ENCODE measurements at places on chromosomes 16 and 17. TPM values are rescaled to one million over a fixed set of nuclear protein-coding genes. Genes with fewer than 3 reads are reported as not detected.

Gene PYY
- total RNA-seq: not detected

Gene PRR15L
- total RNA-seq: not detected

Gene OR1F1
- total RNA-seq: not detected

Gene HBQ1
- total RNA-seq: not detected

Gene ARHGAP44
- total RNA-seq: 0.42 TPM

Gene ZSCAN10
- total RNA-seq: 1.4 TPM

Gene FAM171A2
- not detected for total RNA-seq

GRCh38 chr16:50696126-50696525 lies 2.7 kb downstream of the NOD2 start:
- DNase-seq: no peak

DNA sequence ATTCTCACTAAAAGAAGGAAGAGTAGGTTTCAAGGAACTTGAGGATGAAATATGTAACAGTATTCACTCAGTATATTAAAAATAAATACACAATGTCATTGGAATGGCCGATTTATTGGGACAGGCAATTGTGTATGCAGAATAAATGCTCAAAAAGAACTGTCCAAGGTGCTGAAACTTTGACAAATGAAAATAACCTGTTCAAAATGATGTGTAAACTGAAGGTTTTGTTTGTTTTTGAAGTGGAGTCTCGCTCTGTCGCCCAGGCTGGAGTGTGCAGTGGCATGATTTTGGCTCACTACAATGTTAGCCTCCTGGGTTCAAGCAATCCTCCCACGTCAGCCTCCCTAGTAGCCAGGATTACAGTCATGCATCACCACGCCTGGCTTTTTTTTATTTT lies 318.7 kb upstream of the RBFOX1 start:
- peak; percentile 16 for DNase-seq

DNA sequence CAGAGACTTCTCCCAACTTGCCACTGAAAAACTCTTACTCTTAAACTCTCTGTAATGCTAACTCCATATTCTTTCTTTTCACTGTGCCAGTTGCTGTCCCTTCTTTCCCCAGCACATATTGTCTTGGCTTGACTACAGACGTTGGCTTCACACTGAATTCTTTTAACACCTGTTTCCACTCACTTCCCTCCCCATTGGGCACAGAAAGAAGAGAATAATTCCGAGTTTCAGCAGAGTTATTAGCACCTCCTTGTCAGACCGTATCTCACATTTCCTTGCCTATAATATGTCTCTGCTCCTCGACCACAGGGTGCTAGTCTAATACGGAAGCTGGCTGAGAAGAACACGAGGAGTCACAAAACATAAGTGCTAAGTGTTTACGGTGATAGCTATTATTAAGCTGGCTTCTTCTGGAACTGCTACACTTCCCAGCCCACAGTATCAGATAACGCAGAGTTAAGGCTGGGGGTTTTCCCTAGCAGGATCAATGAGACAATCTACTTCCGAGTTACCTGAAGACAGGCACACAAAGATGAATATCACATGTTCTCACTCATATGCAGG lies 188.5 kb upstream of the CDH8 start:
- no peak for DNase-seq

DNA sequence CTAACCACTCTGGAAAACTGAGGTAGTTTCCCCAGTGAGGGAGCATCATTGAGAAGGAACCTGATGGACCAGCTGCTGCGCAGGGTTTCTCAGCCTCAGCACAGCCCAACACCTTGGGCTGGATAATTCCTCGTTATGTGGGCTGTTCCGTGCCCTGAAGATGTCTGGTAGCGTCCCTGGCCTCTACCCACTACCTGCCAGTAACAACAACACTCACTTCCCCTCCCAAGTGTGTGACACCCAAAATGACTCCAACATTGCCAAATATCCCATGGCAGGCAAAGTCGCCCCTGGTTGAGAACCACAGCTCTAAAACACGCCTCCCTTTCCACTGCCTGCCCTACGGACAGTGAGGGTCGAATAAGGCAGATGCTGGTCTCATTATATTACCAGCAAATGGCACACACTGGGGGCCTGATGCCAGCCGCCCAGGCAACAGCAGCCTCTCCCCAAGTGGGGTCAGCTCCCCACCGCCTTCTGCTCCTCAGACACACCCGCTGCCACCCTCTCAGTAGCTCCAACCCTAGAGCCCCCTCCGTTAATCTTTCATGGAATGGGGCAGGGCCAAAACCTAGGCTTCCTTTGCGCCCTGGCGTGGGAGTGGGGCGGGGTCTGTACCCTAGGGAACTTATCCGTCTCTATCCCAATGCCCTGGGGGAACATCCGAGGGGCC lies 1.0 kb downstream of the RHBDF2 start:
- DNase-seq: peak; percentile 52

DNA sequence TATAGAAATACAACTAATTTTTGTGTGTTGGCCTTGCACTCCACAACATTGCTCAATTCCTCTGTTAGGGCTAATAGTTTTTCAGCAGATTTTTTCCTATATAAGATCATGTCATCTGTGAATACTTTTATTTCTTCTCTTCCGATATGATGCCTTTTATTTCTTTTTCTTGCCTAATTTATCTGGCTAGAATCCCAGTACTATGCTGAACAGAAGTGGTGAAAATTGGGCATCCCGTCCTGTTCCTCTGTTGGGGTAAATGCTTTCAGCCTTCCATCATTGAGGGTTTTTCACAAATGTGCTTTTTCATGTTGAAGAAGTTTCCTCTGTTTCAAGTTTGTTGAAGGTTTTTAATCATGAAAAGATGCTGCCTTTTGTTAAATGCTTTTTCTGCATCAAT lies 22.7 kb upstream of the TNFRSF13B start:
- DNase-seq: no peak

DNA sequence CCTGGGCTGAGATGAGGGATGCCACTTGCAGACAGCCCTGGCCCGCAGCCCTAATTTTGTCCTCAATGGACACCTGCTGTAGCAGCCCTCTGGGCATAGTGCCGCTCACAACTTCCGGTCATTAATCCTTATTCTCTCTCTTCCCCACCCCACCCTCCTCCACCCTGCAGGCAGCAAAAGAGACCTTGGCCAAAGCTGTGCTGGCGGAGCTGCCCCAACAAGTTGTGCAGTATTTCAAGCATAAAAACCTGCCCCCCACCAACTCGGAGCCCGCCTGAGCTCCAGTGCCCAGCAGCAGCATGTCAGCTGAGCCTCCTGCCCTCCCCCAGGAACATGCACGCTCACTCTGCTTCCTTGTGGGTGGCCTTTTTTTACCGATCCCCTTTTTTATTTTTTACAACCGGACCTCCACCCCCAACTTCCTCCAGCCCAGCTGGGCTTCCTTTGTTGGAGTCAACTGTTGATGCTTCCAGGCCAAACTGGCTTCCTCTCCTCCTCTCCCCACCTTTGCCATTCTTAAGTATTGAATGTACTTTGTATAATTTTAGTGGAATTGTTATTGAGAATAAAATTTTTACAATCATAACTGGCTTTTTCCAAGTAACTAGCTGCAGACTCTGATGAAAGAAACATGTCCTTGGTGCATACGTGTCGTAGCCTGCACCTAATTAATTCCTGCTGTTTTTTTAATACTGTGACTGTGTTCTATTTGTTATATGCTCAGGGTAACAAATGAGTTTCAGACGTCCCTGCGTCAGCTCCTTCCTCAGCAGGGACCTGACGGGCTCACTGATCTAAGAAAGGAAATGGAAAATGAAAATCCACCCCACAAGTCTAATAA lies 38.2 kb downstream of the PSME3IP1 start:
- DNase-seq: no peak

DNA sequence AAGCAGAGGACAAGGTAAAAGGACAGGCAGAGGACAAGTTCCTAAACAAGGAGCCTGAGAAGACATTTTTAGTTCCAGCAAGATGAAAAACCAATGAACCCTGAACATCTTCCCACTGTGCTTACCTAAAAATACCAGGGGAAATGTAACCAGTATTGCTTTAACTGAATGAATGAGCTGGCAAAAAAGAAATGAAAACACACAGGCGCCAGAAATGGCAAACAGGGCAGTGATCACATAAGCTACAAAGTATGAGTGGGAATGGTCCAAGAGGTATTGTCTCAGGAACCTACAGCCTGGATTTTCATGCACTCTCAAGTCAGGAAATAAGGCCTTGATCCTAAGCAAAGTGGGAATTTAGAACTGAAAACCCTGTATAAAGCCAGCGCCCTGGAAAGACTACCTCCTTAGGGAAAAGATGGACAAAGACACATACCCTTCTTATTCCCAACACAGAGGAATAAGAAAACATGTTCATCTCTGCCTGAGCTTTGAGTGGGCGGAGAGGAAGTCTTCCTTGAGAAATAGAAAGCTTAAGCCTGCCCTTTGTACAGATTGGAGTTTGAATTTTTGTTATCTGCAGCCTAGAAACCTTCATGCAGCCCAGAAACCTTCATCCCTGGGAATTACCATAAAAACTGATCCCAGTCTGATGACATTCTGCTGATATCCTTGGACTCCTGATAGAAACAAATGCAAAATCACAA lies 2.1 kb downstream of the CMTM2 start:
- DNase-seq: peak; percentile 18

DNA sequence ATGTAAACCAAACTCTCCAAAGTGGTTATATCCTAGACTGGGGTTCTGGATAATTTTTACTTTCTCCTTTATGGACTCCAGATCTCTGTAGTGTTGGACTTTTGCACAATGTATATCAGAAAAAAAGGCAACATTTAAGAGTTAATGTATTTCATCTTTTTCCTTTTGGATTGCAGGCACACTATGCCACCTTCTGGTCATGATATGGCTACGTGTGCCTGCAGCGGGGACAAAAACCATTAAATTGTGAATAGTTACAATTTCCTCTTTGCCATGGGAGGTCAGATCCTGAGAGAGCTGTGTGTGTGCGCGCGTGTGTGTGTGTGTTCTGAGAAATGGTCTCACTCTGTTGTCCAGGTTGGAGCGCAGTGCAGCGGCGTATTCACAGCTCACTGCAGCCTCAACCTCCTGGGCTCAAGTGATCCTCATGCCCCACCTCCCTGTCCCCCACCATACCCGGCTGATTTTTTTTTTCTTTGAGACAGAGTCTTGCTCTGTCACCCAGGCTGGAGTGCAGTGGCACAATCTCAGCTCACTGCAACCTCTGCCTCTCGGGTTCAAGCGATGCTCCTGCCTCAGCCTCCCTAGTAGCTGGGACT lies 4.3 kb upstream of the SGF29 start:
- peak; percentile 61 for DNase-seq

DNA sequence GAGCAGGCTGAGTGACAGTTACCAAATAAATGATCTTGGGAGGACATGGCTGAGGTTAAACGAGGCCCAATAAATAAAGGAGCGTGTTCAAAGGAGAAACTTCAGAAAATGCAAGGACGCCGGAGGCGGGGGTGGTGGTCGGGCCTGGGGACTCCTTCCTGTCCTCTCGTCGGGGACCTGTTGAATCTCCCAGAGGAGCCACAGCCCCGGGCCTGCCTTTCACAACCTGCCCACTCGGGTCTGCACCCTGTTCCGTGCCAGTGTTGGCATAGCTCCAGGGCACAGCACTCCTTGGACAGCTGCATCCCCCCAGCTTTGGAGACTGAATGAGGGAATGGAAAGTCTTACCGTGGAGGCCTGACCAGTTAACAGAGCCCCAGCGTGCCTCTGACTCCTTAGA lies 8.1 kb upstream of the TBX4 start:
- no peak for DNase-seq

DNA sequence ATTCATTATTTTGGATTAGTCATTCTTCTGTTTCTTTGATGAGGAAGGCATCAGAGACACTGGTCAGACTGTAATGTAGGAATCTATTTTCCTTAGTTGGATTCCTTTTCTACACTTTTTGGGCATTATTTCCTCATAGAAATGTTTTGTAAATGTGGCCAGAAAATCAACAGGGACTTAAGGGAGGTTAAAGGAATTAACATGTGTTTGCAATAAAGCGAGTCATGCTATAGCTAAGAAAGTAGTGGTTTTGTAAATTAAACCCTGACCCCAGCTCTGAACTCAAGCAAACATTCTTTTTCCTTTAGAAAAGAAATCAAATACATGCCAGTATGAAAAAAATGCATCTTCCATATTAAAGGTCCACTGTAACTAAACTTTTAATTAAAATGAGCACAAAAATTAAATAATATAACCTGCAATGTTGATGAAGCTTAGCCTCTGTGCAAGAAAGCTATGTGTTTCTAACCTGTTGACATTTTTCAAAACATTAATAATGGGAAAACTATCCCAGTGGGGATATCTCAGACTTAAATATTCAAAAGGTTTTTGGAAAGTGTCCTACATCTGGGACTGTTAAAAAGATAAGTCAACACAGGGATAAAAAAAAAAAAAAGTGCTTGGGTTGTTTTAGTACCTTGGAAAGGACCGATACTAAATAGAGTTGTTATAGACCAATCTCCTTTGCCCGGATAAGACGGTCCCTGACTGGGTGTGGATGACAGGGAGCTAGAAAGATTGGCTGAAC lies 428.0 kb downstream of the CA10 start:
- no peak for DNase-seq

- DNase-seq: peak; percentile 83
Measured at GRCh38 chr16:89711601-89712273, 9.0 kb downstream of the VPS9D1 start.

GRCh38 chr17:71430281-71430680 lies 690.5 kb upstream of the SOX9 start:
- DNase-seq: no peak

DNA sequence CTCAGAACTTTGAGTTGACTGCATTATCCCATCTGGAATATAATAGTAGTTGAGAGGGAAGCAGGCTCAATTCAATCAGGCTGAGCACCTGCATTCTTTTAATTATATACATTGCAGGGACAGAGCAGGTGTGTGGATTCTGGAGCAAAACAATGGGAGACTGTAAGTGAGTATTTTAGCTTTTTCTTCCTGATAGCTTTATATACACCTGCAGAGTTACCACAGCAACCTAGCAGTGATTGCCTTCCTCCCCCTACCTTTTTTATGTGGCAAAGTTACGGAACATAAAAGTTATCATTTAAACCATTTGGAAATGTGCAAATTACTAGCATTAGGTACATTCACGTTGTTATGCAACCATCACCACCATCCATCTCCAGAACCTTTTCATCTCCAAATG lies 25.4 kb upstream of the RHOT1 start:
- no peak for DNase-seq

DNA sequence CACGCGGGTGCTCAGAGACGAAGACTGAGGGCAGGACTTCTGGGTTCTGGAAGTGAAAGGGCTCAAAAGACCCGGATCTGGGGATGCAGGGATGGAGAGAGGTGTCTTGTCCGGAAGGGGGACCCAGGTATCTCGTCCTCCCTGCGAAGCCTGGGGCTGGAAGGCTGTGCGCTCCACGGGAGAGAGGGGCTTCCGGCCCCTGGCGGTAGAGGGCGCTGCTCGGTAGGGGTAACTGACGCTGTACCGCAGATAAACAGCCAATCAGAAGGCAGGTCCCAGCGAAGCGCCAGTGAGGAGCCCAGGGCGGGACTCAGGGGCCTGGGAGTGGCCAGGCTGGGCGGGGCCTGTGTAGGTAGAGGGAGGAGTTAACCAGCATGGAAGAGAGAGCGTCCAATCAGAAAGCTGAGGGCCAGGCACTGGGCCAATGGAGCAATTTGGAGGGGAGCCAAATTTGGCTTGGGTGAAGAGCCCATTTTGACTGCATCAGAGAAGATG lies 804 bp downstream of the TGFB1I1 start:
- DNase-seq: peak; percentile 88

All from MCF 10A (cell line).